ENCODE measurements at places on chromosomes 3 and 15.

GRCh38 chr3:156742401-156742800, 68.0 kb downstream of the TIPARP start:
- no peak for DNase-seq

- DNase-seq: no peak
Observed at GRCh38 chr15:50077651-50078050, 41.4 kb downstream of the ATP8B4 start.

- no peak for DNase-seq
Observed at GRCh38 chr15:69082554-69082953, 68.1 kb downstream of the NOX5 start.

DNA sequence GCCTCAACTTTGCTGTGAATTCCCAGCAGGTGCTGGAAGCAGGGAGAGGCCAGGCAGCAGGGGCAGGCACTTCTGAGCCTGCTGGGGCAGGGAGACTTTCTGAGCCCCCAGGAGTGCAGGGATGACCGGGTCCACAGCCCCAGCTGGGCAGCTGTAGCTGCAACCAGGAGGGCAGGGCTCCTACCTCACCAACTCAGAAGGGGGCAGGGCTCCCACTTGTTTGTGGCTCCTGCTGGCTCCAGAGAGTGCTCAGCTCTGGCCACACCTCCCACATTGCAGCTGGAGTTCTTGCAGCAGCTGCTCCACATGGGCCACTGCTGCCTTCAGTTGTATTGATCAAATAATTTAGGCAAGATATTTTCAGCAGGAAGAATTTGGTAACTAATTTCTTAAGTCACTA, 812.3 kb downstream of the NSUN3 start:
- no peak for DNase-seq

DNA sequence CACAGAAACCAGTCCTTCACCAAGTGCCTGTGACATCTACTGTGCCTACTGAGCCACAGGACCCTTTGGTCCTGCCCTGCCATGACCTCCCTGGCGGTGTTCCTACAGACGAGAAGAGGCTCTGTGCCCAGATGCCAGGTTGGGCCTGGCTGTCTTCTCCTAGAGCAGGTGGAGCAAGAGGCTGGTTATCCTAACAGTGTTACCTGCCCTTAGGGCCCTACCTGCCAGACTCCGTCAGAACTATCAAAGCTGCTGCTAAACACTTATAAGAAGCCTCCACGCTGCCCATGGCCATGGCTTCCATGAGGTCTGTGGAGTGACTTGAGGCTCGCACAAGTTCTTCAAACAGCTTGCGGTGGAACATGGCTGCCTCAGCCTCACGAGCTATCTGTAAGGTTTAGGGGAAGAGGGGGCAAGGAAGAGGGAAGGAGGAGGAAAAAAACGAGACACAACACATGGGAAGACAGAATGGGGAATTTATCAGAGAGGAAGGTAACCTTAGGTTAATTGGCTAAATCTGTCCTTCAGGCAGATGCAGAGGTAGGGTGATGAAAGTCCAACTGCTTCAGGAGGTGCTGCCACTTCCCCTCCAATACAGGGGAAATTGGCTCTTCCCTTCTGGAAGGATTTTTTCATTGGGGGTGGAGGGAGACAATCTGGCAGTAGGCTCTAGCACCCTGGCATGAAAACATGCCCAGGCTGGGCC, 5.4 kb upstream of the GRAMD2A start:
- no peak for DNase-seq

DNA sequence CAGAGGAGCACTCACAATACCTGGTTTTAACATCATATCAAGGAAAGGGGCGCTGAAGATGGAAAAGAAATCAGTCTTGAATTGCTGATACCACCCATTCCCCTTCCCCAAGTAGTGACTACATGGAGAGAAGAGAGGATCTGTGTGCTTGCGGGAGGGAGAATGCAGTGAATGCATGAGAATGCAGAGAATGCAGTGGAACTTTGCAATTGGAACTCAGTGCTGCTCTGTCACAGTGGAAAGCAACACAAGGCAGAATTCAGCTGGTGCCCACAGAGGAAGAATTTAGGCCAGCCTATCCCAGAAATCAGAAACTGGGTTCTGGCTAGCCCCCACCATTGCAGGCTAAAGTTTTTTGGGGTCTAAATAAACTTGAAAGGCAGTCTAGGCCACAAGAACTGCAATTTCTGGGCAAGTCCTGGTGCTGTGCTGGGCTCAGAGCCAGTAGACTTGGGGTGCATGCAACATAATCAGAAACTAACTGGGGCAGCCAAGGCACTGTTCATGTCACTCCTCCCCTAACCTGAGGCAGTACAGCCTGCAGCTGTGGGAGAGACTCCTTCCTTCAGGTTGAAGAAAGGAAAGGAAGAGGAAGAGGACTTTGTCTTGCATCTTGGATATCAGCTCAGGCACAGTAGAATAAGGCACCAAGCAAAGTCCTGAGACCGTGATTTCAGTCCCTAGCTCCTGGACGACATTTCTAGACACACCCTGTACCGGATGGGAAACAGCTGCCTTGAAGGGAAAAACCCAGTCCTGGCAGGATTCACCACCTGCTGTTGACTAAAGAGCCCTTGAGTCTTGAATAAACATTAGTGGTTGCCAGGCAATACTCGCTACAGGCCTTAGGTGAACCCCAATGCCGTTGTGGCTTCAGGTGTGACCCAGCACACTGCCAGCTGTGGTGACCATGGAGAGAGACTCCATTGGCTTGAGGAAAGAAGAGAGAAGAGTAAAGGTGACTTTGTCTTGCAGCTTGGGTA, 329.3 kb downstream of the TBL1XR1 start:
- DNase-seq: no peak

- no peak for DNase-seq
Observed at GRCh38 chr3:9949115-9949514, 3.1 kb downstream of the PRRT3 start.

GRCh38 chr15:66878761-66879160, 176.7 kb downstream of the SMAD6 start:
- DNase-seq: no peak

GRCh38 chr15:91704343-91704742, 149.2 kb upstream of the SLCO3A1 start:
- no peak for DNase-seq

- no peak for DNase-seq
Observed at GRCh38 chr3:11593318-11594034, 50.2 kb downstream of the VGLL4 start.

DNA sequence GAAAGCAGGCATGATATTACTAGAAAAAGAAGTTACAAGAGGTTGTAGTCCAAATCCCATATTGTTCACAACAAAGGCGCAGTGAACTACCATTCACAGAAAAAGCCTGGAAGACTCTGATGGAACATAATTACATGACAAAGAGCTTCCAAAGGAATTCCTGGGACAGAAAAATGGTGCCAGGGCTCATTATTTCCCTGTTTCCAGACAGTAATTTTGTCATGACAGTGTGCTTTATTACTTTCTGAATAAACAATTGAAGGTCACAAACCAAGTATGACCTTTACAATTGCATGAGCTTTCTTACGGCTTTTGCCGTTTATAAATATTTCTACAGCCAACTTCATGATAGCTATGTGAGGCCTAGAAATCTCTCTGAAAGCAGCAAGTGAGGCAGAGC, 61.0 kb downstream of the CYFIP1 start:
- no peak for DNase-seq

- peak; percentile 55 for DNase-seq
Observed at GRCh38 chr3:106587551-106587950, 718.7 kb upstream of the CBLB start.

- DNase-seq: no peak
Observed at GRCh38 chr15:41871175-41871905, 22.5 kb downstream of the SPTBN5 start.

GRCh38 chr3:14366248-14366647, 36.2 kb upstream of the SLC6A6 start:
- DNase-seq: no peak

GRCh38 chr15:45873781-45874180, 239.0 kb downstream of the SQOR start:
- no peak for DNase-seq

GRCh38 chr3:27673701-27674100, 48.4 kb downstream of the EOMES start:
- no peak for DNase-seq
